ENCODE measurements at places on chromosomes 13 and 19.

GRCh38 chr19:4062419-4063368, 4.0 kb downstream of the ZBTB7A start:
- DNase-seq = no peak

GRCh38 chr13:102902789-102903347, 57.0 kb downstream of the ERCC5 start:
- no peak for DNase-seq

- DNase-seq = no peak
Measured at GRCh38 chr19:54888239-54888638, 14.2 kb downstream of the FCAR start.

GRCh38 chr19:7941895-7942596, 1.4 kb downstream of the TIMM44 start:
- DNase-seq = no peak

DNA sequence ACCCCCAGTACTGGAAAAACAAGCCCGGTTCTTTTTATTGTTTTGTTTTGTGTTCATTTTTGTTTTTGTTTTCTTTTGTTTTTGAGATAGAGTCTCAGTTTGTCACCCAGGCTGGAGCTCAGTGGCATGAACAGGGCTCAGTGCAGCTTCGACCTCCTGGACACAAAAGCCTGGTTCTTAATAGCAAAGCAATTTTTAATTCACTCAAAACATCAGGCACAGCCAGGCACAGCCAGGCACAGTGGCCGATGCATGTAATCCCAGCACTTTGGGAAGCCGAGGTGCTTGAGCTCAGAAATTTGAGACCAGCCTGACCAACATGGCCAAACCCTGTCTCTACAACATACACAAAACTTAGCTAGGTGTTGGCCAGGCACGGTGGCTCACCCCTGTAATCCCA, 30.7 kb downstream of the INSR start:
- DNase-seq = no peak

DNA sequence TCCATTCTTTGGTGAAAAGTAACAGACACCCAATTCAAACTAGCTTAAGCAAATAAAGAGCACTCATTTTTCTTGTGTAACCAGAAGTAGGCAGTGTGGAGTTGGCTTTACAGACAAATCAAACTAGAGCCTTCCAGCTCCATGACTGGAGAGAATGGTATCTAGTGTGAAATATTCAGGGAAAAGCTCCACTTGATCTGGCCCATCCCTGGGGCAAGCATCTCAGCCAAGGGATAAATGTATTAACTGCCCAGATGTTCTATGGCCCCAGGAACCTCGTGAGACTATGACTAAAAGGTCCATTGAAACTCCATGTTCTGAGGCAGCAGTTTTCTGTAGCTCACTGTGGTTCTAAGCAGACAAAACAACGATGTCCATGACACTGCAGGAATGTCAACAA, 49.9 kb downstream of the TBC1D4 start:
- peak; percentile 11 for DNase-seq

DNA sequence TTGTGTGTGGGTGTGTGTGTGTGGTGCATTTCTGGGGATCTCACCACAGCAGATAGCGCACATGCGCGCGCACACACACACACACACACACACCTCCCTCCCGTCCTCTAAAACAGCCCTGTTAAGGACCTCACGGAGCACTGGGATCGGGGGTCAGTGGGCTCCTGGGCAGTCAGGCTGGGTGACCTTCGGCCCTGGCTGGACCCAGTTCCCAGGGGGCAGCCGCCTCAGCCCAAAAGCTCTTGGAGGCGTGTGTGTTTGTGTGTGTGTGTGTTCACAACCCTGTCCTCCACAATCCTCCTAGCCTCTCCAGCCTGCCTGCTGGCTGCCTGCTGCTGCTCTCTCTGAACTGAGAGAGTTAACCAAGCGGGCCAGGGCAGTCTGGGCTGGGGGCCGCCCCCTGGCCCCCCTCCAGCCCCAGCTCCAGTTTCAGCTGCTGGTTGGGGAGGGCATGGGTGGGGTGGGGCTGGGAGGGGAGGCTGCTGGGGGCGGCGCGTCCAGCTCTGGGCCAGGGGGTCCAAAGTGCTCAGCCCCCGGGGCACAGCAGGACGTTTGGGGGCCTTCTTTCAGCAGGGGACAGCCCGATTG, at the start of gene FXYD1:
FXYD1 (plus strand) TSS at position 520 of the 588 bp plus-strand sequence. CDS start 1,256 bp downstream, outside the sequence.
- no peak for DNase-seq

DNA sequence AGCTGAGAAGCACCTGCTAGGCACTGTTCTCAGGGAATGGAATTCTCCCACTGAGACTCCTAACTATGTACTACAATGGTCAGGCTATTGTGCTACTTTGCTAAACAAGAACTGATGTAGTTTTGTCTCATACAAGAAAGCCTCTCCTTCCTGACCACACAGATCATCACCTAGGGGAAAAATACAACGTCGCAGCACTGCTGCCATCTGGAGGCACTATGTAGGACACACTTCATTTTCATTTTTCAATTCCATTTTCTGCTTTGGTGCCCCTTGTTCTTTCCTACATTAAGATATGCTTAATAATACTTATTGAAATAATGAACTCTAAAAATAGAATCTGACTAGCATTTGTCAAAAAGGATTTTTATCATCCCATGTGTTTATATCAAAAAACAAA, 21.1 kb downstream of the PROSER1 start:
- peak; percentile 6 for DNase-seq

- DNase-seq = no peak
Measured at GRCh38 chr13:112516218-112516617, 71.7 kb downstream of the TUBGCP3 start.

- no peak for DNase-seq
Measured at GRCh38 chr19:47271949-47272348, 2.7 kb upstream of the INAFM1 start.

GRCh38 chr19:40663695-40664692, 26.5 kb downstream of the NUMBL start:
- DNase-seq = peak; percentile 36

- peak; percentile 61 for DNase-seq
Measured at GRCh38 chr19:38544569-38545315, 73.0 kb downstream of the MAP4K1 start.

GRCh38 chr13:76799696-76800095, 86.5 kb downstream of the KCTD12 start:
- DNase-seq = no peak

DNA sequence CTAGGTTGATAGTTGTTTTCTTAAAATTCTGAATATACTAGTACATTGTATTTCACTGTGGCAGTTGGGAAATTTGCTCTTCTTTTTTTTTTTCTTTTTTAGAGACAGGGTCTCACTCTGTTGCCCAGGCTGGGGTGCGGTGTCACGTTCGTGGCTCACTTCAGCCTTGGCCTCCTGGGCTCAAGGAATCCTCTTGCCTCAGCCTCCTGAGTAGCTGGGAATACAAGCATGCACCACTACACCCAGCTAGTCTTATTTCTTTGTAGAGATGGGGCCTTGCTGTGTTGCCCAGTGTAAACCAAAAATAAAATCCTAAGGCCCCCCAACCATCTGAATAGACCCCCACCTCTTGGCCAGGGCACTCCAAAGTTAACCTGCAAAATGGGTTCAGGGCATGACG, 79.3 kb downstream of the FNDC3A start:
- no peak for DNase-seq

DNA sequence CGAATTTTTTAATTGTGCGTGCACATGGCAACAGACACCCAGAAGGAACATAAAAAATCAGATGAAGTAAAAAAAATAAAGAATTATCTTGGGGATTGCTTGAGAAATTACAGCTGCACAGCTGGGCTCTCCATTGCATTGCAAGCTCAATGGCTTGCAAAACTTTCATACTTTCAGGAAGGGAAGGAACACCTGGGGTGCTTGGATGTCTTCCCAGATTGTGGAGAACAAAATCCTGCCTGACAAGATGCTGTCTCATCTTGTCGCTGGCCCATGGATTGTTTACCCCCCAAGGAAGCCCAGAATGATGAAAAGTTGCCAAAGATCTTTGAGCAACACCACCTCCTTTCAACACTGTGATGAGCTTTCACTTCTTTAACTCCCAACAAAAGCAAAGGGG, 11.0 kb upstream of the CASP14 start:
- peak; percentile 53 for DNase-seq

DNA sequence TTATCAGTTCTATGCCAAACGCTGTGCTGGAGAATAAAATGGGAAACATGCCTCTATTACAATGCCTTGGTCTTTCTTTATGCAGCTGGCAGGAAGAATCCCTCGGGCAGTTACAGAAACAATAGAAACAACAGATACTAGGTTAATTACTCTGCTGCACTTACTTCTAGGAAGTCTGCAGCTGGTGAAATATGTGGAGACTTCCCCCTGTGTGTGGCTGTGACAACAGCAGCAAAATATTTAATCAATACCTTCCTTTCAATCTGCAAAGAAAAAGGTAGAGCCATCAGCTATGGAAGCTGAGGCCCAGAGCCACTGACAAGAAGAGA, 9.9 kb downstream of the STOML3 start:
- no peak for DNase-seq

GRCh38 chr19:11268783-11269267, 6.5 kb upstream of the DOCK6 start:
- DNase-seq = peak; percentile 27

GRCh38 chr13:113275387-113275786, 21.7 kb upstream of the LAMP1 start:
- peak; percentile 63 for DNase-seq

GRCh38 chr19:518598-519231, 11.4 kb downstream of the TPGS1 start:
- DNase-seq = no peak

- peak; percentile 30 for DNase-seq
Measured at GRCh38 chr13:39317291-39317690, 279.0 kb downstream of the NHLRC3 start.

- peak; percentile 62 for DNase-seq
Measured at GRCh38 chr13:30720172-30720869, 15.0 kb upstream of the ALOX5AP start.

GRCh38 chr19:15126131-15126910, 19.1 kb downstream of the SYDE1 start:
- DNase-seq = no peak

DNA sequence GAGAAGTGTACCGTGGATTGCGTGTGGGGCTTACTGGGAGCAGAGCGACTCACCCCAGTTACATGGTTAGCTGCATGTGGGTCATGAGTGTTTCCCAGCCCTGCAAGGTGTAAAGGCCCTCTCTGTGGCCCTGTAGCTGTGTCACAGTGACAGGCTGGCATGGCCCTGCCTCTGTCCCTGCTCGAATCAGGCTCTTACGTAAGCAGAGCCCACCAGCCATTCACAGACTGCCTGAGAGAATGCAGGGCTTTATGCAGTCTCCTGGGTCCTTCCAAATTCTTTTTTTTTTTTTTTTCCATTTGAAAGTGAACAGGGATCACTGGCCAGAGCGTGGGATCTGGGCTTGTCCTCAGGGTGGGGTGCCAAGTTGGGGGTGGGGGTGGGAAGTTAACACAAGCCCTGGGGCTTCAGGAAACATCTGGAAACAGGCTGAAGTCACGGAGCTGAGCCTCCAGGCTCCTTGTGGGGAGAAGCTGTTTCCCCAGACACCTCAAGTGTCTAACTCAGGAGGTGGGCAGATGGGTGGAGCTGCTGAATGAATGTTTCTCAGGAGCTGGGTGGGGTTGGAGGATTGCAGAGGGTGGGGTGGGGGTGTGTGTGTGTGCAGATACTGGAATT, 13.4 kb downstream of the TECR start:
- DNase-seq = peak; percentile 56

- no peak for DNase-seq
Measured at GRCh38 chr19:31676271-31677004, 327.2 kb upstream of the TSHZ3 start.

- peak; percentile 7 for DNase-seq
Measured at GRCh38 chr13:28678809-28679208, 19.9 kb downstream of the POMP start.

DNA sequence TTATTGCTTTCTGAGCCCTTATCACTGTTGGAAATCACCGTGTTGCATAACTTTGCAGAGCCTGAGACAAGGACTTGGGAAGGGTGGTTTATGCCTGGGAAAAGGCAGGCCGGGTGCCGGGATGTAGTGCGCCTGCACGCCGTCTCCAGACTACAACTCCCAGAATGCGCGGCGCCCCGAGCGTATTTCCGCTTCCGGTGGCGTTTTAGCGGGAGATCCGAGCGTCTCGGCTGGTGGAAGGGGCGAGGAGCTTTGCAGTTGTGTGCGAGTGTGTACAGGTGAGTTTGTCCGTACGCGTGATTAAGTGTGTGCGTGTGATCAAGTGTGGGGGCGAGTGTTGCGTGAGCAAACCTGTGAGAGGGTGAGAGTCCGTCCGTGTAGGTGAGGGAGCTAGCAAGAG, 75.4 kb downstream of the PEG3 start:
- DNase-seq = peak; percentile 9

GRCh38 chr19:28949535-28949934, 263.4 kb downstream of the UQCRFS1 start:
- DNase-seq = no peak

GRCh38 chr19:2252055-2252796, 3.1 kb downstream of the AMH start:
- DNase-seq = no peak

DNA sequence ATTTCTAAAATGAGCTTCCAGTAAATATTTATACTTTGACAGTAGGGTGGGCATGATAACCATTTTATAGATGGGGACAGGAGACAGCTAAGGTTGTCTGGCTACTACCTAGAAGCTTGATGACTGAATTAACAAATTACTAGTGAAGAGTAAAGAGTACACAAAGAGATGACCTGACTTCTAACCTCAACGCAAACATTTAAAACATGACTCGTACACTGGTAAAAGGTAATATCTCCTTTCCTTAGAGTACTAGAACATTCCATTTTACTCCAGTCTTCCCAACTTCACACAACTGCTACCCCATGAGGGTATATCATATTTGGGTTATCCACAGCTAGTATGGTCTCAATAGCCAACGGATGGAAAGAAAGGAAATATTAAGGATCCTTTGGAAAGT, 258.9 kb downstream of the FOXO1 start:
- DNase-seq = no peak

GRCh38 chr19:35060160-35060855, 18.8 kb downstream of the HPN start:
- DNase-seq = no peak

DNA sequence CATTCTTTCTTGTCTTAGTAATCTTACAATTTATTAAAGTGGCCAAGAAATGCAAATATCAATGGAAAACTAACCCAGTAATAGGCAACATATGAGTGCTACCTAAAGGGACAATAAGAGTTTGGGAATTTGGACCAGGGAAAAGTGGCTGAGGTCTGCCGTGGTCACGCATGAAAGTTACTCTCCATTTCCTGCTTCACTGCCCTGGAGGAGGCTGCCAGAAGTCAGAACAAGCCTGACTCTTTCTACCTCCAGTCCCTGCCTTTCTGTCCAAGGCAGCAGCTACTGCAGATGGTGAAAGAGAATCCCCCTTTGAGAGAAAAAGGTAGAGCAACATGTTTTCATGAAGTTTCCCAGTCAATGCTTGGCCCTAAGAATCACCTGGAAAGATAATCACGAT, 201.1 kb upstream of the ARGLU1 start:
- no peak for DNase-seq
